Stimulated activated CD8-positive, alpha-beta memory T cell treated with anti-CD3 and anti-CD28 coated beads, Interleukin-7, amount 100 ng/mL, for 4 hours (primary cell): ENCODE measurements at places on chromosomes 5 and 9.

DNA sequence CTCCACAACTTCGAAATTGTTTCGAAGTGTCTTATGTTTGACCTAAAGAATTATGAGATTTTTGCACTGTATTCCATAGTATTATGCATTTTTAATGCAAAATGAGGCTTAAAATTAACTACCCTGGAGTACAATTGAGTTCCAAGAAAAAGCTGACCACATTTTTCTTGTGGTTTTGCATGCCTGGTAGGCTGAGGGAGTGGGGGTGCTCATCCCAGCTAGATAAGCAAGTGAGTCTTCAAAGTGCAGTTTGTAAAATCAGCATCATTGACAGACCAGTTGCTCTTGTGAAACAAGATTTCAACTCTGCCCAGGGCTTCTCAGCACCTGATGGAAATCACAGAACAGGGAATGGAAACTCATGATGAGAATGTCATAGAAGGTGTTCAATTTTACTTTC lies 17.0 kb upstream of the NDUFS4 start:
- no peak for DNase-seq

GRCh38 chr5:89262030-89262429 lies 379.0 kb upstream of the MEF2C start:
- no peak for DNase-seq

GRCh38 chr9:115765060-115765459 lies 388.5 kb upstream of the PAPPA start:
- no peak for DNase-seq

DNA sequence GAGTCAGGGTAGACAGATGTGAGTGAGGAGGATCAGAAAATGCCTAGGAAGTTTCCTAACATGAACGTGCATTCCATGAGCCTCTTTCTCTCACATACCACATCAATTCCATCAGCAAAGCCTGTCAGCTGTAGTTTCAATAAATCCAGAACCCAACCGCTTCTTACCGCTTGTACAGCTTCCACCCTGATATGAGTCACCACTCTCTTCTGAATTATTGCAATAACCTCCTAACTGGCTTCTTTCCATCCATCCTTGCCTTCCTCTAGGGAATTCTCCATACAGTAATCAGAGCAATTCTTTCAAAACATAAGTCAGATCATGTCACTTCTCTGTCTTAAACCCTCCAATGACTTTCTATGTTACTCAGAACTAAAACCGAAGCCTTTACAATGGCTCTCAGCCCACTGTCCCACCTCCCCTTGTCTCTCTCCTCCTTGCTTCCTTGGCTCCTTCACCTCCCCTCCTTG lies 8.1 kb upstream of the RAD23B start:
- DNase-seq, result no peak

- no peak for DNase-seq
Observed at GRCh38 chr5:16489322-16489791, 23.8 kb upstream of the ZNF622 start.

GRCh38 chr5:6820851-6821479 lies 107.7 kb downstream of the TENT4A start:
- no peak for DNase-seq

- no peak for DNase-seq
Observed at GRCh38 chr9:13397220-13397619, 117.7 kb upstream of the MPDZ start.

GRCh38 chr9:137429546-137429890 lies 6.3 kb downstream of the NOXA1 start:
- DNase-seq, result no peak

DNA sequence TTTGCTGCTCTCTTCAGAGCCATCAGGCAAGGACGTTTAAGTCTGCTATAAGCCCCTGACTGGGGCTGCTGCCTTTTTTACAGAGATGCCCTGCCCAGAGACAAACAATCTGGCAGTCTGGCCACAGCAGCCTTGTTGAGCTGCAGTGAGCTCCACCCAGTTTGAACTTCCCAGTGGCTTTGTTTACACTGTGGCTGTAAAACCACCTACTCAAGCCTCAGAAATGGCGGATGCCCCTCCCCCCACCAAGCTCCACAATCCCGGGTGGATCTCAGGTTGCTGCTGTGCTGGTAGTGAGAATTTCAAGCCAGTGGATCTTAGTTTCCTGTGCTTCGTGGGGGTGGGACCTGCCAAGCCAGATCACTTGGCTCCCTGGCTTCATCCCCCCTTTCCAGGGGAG lies 59.7 kb upstream of the SNCAIP start:
- no peak for DNase-seq

DNA sequence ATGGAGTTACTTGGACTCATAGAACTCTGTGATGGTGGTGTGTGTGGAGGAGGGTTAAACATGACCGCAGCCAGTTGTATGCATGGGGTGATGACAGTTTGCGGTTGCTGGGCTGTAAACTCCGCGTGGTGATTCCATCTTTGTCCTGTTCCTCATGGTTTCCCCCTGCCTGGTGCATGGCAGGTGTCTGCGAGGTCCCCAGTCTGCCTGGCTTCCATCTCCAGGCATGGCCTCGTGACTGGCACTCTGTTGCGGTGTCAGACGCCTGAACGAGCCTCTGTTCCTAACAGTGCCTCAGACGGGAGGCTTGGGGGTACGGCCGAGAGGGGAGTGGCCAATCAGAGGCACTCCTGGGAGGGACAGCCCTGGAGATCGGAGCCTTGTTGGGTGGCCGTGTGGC lies 33.9 kb upstream of the SH3PXD2B start:
- no peak for DNase-seq

DNA sequence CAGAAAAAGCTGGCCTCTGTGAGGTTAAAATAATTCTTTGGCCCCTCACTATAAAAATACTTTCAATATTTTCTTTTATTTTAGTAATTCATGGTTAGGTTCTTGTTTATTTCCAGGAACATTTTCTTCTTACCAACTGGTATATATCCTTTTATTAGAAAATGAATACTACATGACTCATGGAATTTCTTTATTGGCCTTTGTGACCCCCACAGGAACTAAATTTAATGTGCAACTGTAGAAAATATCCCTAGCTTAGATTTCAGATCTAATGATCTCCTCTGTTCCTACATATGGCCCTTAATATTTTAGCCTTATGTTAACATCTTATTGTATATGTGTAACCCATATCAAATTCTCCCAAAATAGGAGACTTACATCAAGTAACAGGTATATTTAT lies 429.9 kb downstream of the NR2F1-AS1 start:
- no peak for DNase-seq

DNA sequence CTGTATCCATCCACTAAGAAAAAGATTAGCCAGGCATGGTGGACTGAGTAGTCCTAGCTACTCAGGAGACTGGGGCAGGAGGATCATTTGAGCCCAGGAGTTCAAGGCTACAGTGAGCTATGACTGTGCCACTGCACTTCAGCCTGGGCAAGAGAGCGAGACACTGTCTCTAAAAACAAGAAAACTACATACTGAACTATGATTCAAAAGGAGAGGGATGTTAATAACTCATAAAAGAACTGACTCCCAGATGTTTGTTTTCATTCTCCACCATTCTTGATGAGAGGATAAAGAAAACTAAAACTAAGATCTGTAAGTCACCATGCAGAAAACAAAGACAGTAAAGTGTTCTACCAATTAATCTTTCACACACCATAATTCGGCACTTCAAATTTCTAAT lies 53.5 kb downstream of the AUH start:
- no peak for DNase-seq

- no peak for DNase-seq
Observed at GRCh38 chr9:36867672-36868471, 166.2 kb downstream of the PAX5 start.
